ENCODE measurements at places on chromosomes 5 and 9.

GRCh38 chr9:84897362-84898094, 228.0 kb downstream of the NTRK2 start:
- no peak for DNase-seq

DNA sequence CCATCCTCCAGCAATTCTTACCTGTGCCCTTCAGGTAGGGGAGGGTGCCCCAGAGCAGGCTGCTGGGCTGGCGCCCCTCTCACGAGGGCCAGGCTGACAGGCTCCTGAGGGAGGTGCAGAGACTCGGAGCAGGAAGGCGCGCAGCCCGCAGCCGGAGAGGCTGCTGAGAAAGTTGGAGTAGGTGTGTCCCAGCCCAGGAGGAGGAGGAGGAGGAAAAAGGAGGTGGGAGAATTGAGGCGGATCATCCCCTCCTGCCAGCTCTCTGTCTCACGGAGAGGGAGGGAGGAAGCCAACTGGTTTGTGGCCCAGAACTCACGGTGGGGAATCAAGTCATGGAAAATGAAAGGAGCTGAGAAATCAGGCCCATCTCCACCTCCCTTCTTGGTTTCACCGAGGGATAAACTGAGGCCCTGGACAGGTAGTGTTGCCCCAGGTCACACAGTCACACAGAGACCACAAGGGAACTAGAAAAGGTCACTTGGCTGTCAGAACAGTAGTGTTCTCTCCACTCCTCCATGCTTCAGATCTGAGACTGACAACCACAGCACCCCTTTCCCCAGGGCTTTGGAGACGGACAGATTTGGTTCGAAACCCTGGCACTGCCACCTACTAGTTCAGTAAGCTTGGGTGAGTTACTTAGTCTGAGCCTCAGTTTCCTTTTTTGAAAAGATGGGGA, at the start of gene FAT2:
TSS of gene FAT2 (minus strand) at position 188 of the 676 bp plus-strand sequence. CDS start 22,400 bp downstream, outside the sequence.
- no peak for DNase-seq

DNA sequence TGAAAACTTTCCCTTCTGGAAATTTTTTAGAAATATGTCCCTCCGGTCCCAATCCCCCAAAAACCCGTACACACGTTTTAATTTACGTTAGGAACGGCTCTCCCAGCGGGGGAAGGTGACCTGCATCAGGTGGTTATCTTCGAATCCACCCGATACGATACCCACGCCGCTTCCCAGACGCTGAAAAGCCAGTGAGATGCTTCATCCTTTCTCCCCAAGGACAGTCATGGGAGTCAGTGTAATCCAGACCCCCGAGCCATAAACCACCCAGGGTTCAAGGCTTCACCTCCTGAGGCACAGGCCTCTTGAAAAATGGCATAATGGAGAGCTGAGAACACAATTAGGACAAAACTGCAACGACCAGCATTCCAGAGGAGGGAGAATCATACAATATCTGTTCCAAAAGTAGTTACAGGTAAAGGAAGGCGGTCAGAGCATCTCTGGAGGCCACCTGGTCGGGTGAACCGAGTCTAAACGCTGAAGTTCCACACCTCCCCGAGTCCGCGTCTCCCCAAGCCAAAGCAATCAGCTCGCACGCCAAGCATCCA, 857 bp downstream of the FAM169A start:
- DNase-seq, result no peak

GRCh38 chr9:24846248-24846912, 300.7 kb upstream of the IZUMO3 start:
- no peak for DNase-seq

- DNase-seq, result no peak
Observed at GRCh38 chr5:54996466-54996865, 11.1 kb upstream of the ESM1 start.

DNA sequence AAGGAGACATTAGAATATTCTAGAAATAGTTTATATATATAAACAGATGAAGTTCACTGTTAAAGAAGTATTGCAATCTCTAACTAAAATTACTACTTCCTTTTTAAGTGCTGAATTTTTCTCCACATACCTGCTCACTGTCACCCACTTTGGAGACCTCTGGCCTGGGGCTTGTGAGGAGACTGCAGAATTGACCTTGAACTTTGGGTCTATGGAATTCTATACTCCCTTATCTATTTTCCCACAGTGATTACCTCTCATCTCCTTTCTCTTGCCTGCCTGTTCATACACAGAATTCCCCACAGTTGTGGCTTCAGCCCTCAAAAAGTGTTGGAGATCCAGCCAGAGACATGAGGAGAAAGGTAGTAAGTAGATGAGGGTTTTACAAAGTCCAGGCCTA, 45.4 kb downstream of the LARP1 start:
- no peak for DNase-seq

- no peak for DNase-seq
Observed at GRCh38 chr5:132257131-132258101, at the start of gene PDLIM4. TSS of gene PDLIM4 (plus strand) at chr5:132257696. CDS start at chr5:132257735, 39 bp downstream.

DNA sequence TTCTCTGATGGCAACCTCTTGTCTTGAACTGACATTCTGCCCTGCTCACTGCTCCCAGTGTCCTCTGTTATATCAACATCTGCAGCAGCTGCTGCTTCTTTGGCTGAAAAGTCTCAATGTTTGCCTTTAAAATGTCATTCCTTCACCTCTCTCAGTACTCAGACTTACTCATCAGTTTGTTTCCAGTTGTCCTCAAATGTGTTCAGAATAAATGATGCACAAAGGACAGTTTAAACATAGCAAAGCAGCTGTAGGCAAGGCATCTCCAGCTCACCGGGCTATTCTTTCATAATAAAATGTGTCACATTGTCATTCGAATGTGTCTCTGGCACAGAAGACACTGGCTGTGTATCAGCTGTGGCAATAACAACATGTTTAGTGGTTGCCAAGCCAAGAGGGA, 590.9 kb upstream of the ZNF608 start:
- no peak for DNase-seq

GRCh38 chr5:63727583-63727982, 234.7 kb downstream of the HTR1A start:
- DNase-seq, result no peak

- DNase-seq, result no peak
Observed at GRCh38 chr9:134235366-134235765, 71.0 kb upstream of the RNU6ATAC start.

GRCh38 chr5:157915638-157916037, 56.7 kb upstream of the CLINT1 start:
- DNase-seq, result no peak

DNA sequence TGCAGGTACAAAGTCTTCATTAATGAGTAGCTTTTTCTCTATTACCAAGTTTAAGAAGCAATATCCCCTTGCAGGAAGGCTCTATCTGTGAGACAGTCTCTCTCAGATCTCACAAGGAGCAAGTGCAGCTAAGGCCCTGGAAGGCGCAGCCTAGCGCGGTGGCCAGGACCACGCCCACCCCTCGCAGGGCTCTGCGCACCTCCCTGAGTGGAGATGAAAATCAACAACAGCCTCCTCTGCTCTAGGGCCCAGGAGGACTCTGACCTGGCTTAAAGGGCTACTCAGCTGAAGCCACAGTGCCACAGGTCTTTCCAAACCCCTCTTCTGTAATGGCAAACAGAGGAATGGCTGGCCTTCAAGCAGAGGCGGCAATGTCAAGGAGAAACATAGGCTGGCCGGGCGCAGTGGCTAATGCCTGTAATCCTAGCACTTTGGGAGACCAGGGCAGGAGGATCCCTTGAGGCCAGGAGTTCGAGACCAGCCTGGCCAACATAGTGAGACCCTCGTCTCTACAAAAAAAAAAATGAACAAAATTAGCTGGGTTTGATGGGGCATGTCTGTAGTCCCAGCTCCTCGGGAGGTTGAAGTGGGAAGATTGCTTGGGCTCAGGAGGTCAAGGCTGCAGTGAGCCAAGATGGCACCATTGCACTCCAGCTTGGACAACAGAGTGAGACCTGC, 11.9 kb downstream of the SEC16A start:
- no peak for DNase-seq

DNA sequence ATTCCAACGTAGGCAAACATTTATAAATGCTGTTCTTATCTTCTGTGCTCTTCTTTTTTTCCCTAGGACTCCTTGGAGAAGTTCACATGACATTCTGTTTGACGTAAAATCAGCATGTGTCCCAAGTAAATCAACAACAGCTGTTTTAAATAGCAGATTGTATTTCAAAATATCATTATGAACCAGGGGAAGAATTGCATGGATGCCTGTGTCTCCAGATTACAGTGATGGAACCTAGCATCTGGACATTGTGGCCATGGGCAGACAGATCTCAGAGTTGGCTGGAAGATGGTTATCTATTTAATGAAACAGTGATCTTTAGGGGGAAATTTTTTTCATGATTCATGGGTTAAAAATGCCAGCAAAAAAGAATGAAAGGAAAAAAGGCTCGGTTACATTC, 222.0 kb downstream of the MAN2A1 start:
- no peak for DNase-seq

DNA sequence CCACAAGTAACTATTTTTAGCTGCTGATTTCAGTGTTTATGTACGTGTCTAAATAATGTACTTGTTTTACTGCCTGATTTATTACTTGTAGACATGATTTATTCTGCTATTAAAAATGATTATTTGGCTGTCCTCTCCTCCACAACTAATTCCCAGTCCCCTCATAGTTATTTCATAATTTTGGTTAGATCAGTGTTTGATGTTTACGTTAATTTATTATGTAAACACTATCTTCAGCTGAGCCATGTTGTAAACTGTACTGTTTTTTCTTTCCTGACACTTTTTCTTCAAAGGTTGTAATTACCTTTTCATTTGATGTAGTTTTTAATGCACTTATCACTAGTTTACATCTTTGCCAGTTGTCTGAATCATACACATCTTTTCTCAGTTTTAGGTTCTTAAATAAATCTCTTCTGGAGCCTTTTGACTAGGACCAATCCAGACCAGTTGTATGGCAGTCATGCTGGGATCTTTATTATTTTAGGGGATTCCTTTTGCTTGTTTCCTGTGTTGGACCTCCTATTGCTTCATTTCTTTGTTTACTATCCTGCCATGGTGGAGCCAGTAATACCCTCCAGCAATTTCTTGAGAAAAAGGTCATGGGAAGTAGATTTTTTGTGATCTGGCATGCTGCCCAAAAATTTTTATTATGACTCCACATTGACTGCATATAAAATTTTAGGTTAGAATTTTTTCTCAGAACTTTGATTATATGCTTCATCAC, 16.1 kb downstream of the AP3S1 start:
- no peak for DNase-seq

GRCh38 chr5:37554938-37555337, 175.8 kb downstream of the WDR70 start:
- no peak for DNase-seq

- no peak for DNase-seq
Observed at GRCh38 chr5:91486638-91487037, 103.5 kb upstream of the ARRDC3 start.

DNA sequence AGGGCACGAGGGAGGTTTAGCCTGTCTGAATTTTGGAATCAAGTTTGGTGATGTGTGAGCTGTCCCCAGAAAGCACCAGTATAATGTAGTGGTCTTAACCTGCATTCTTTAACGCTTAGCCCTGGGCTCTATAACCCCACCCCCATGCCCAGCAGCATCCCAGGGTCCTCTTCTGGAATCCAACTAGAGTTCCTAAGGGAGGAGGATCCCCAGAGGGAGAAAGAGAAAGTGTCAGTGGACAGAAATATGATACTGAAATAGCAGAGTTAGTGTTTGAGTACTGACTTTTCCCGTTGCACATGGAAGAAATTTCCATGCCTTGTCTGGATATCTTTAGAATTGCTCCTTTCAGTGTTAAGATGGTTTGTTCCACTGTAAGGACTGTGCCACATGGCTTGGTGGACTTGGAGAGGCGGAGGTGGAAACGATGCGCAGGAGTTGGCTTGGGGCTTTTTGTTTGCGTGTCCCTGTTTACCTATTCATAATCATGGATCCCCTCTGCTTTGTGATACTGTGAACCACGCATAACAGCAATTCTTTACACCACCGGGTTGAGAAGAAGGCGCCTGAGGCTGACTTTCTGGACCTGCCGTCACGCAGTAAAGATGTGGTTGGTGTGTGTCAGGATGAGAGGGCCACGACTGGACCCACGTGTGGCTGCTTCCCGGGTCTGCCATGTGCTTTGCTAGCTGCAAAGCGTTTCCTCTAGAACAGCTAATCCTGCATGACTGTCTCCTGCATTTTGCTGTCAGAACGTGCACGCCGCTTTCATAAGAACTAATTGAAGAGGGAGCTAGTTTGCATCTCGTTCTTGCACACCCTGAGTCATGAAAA, 142.3 kb downstream of the SMARCA2 start:
- peak; percentile 1 for DNase-seq

DNA sequence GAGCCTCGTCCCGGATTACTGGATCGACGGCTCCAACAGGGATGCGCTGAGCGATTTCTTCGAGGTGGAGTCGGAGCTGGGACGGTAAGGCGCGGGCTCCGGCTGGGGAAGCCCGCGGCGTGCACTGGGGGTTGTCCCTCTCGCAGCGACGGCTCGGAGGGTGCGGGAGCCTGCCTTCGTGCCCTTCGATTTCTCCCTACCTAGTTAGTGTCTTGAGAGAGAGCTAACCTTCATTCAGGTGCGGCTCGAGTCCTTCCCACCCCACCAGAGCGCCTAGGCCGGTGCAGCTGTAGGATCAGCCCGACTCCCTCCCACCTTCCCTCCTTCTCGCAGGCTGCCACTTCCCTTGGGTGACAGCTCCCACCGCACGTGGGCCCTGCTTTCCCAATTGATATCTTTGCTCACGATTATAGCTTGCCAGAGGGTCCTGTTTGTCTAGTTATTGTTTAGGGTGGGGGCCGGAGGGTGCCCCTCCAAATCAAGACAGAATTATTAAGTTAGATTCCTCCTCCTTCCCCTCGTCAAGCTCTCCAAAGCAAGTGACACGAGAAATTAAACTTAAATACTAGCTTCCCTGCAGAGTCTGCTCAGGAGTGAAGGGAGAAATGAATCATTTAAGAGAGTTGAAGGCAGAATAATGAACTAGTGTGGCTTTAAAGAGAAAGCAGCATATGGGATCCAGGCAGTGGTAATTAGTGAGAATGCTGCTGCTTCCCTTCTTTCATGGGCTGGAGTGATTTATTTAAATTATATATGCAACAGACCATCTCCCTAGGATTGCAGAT, 569 bp downstream of the CAMK4 start:
- DNase-seq, result no peak

DNA sequence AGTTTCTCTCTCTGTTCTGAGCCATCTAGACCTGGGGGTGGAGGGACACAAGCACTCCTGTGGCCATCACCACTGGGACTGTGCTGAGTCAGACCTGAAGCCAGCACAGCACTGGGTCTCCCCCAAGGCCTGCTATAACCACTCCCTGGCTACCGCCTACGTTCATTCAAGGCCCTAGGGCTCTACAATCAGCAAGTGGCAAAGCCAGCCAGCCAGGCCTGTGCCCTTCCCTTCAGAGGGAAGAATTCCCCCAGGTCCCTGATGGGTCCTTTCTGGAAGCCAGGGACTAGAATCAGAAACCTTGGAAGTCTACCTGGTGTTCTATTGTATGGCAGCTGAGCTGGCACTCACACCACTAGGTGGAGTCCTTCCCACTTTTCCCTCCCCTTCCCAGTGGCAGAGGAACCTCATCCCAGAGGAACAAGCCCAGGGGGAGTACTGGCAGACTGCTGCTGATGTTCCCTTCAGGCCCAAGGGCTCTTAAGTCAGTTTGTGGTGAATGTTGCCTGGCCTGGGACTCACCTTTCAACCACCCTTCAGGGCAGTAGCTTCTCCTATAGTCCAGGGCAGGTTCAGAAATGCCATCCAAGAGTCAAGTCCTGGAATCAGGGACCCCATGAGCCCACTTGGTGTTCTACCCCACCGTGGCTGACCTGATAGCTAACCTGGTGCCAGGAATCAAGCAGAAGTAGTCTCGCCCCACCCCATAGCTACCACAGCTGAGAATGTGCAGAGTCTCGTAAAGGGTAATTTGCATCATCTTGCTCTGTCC, 20.0 kb downstream of the JMY start:
- no peak for DNase-seq

All from T follicular helper cell (primary cell).